ENCODE measurements at places on chromosomes 7 and 10. TPM values are rescaled to one million over a fixed set of nuclear protein-coding genes. Genes with fewer than 3 reads are reported as not detected.

Gene GBF1
- total RNA-seq: 19.4 TPM

Gene PNLIPRP3
- total RNA-seq: 0.09 TPM

Gene RAPGEF5
- total RNA-seq: 1.1 TPM

Gene CCL24
- 0.28 TPM for total RNA-seq

Gene MACC1
- total RNA-seq: 0.92 TPM

Gene ITIH5
- 3.0 TPM for total RNA-seq

Gene FAM237B
- not detected for total RNA-seq

Gene PPP1R17
- not detected for total RNA-seq

Gene DNAH11
- 0.46 TPM for total RNA-seq

Gene NCF1
- total RNA-seq: under 0.01 TPM

Gene ATOH7
- total RNA-seq: not detected

Gene ADARB2
- not detected for total RNA-seq
